ENCODE measurements at places on chromosomes 7 and 10.

DNA sequence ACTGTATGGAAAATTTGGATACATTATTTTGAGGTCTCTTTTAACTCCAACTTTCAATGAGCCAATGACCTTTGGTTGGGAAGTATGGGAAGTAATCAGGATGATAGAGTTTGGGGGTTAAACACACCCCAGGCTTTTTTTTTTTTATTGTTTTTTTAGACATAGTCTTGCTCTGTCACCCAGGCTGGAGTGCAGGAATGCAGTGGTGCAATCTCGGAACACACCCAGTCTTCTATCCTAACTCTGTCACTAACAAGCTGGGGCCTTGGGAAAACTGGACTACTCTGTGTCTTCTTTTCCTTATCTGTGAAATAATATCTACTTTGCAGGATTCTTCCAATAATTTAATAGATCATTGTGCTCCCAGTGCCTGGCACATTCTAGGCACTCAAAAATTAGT lies 37.6 kb upstream of the AGBL3 start:
- no peak for DNase-seq

GRCh38 chr7:33794419-33794818 lies 110.9 kb upstream of the BMPER start:
- DNase-seq, result no peak

GRCh38 chr7:84729284-84729683 lies 457.6 kb downstream of the SEMA3D start:
- DNase-seq, result no peak

GRCh38 chr10:17368708-17369272 lies 85.6 kb downstream of the ST8SIA6 start:
- no peak for DNase-seq

Measured in NCI-H1105 (cell line).